ENCODE measurements at places on chromosomes 16 and 17. TPM values are rescaled to one million over a fixed set of nuclear protein-coding genes. Genes with fewer than 3 reads are reported as not detected.

GRCh38 chr17:73492821-73493814, 151.1 kb downstream of the SDK2 start:
- DNase-seq: no peak

DNA sequence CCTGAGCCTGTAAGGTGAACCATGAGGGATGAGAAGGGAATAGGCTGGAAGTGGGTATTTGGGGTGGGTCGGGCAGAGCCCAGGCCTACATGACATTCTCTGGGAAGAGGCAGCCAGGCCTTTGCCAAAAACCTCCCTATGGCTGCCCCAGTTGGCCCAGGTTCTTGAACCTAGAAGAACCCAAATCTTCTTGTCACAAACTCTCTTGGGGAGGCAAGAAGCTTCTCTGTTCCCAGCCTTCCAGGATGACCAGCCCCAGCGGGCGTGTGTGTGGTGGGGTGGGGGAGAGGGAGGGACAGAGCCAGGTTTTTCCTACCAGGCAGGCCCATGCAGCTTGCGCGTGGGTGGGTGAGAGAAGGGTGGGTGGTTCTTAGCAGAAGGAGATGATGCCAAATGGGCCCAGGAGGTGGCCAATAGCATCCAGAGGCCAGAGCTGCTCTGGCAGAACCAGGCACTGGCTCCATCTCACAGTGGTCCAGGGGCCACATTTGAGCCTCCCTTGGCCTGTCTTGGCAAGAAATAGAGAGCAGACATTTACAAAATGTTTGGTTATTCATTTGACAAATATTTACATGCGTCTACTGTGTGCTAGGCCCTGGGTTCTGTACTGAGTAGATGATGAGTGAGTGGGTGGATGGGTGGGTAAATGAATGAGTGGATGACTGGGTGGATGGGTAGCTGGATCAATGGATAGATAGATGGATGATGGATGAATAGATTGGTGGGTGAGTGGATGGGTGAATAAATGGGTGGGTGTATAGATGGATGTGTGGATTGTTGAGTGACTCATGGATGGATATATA, 44.3 kb upstream of the PLCG2 start:
- no peak for DNase-seq

GRCh38 chr17:3400055-3400454, 1.8 kb upstream of the OR1E1 start:
- no peak for DNase-seq

- DNase-seq: peak; percentile 55
Measured at GRCh38 chr16:67847064-67847861, at the start of gene CENPT. CENPT (minus strand) TSS chr16:67847693; CDS start chr16:67833859, 13,834 bp downstream.

CCL14 gene
- polyA plus RNA-seq: 8.8 TPM

NQO1 gene
- 53.7 TPM for polyA plus RNA-seq

All from aorta (tissue), 5 donors.